ENCODE measurements at places on chromosomes 7 and 10.
A peak's percentile ranks its signal among the peaks of the same experiment; 100 is the strongest.

- no peak for DNase-seq
Observed at GRCh38 chr10:116464257-116464656, 36.6 kb downstream of the PNLIPRP3 start.

- peak; percentile 15 for DNase-seq
Observed at GRCh38 chr10:97278491-97278989, 13.9 kb downstream of the ARHGAP19 start.

DNA sequence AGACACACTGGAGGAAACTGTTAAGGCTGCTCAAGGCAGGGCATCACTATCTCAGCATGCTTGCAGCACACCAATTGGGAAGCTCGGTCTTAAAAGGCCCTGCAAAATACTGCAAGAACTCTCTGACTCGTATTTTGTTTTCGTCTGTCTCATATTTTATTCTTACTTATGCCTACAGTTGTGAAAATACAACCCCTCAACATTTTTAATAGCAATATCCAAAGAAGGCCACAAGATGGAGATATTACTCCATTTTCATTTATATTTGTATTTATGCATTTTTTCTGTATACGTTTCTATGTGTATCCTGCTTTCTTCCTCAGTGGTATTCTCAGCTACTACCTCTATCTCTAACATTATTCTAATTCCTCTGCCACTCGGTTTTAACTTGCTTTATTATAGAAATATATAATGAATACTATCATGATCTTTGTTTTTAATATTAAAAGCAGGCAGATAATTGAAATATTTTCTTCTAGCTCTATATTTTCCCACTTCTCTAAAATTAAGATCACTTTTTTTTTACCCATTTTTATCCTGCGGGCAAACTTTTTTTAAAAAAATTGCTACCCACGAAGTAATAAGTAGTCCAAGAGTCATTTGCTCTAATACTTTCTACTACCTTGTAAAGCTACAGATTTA lies 10.0 kb downstream of the DNAJC1 start:
- peak; percentile 7 for DNase-seq

DNA sequence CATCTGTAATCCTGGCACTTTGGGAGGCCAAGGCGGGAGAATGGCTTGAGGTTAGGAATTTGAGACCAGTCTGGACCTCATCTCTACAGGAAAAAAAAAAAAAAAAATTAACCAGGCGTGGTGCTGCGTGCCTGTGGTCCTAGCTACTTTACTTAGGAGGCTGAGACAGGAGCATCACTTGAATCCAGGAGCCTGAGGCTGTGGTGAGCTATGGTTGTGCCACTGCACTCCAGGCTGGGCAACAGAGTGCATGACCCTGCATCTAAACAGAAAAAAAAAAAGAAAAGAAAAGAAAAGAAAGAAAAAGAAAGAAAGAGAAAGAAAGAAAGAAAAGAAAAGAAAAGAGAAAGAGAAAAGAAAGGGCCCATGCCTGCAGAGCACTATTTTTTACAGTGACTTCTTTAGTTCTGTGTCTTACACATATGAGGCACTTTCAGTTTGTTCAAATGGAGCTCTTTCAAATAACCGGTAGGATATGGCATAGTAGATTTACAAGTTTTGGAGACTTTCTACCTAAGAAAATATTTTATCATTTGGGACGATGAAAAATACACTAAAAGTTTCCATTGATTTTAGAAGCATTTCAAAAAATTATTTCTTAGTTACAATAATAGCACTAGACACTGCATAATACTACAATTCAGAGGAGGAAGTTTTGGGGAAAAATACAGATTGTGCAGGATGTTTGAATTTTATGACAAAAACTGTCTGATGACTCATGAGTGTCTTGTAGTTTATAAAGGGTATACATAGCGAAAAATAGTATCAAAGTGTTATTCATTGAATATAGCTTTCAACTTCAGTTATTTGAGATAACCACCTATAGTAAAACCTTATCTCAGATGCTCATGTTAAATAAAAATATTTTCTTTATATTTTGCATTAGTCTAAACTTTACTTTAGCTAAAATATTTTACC lies 75.9 kb downstream of the MDFIC start:
- no peak for DNase-seq

DNA sequence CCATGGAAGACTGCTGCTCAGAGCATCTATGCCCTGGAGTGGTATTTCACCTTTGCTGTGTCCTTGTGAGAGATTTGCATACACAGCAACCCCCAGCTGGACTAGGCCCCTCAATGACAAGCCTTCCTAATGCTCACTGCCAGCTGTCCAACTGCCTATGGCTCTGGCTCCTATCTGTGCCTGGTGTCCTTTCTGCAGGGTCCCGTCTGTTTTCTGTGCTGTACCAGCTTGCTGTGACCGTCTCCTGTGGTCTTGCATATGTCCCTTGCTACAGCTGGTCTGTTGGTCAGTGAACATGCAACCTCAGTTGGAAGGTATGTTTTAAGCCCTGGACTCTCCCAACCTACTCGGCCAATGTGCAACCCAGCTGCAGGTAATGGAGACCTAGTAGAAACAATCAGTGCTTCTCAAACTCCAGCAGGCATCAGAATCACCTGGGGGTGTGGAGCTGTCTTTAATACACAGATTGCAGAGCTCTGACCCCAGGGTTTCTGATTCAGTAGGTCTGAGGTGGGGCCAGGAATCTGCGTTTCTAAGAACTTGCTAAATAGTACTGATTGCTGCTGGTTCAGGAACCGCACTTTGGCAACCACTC lies 306.4 kb upstream of the ZNF32 start:
- no peak for DNase-seq

- DNase-seq = no peak
Observed at GRCh38 chr7:37342688-37343471, 105.8 kb downstream of the ELMO1 start.

DNA sequence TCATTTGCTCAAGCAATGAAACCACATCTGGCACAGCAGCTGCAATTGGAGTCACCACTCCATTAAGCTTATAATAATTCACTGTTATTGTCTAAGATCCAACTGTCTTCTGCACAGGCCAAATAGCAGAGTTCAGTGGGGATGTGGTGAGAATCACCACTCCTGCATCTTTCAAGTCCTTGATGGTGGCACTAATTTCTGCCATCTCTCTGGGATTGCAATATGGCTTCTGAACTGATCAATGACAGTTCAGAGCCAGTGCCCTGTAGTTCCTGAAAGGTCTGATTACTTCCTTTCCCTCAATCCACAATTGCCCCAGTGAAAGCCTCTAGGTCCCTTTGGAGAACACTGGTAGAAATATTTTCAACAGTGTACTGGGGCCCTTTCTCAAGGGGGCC lies 6.4 kb downstream of the IGFBP1 start:
- no peak for DNase-seq

DNA sequence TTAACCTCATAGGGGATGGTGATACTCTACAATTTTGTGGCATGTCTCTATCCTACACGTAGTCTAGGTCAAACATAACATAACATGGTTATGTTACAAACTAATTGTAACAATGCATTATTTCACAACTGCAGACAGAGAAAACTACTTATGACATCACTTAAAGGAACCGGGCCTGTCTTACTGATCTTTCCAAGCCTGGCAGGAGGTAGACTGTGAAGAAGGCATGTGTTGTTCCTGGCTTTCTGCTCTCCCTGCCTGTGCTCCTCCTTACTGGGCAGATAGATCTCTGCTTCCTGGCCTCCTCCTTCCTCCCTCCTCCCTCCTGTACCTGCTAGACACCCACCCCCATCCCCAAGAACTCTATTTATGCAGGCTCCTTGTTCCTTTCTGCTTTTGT lies 5.4 kb downstream of the CACNB2 start:
- no peak for DNase-seq

DNA sequence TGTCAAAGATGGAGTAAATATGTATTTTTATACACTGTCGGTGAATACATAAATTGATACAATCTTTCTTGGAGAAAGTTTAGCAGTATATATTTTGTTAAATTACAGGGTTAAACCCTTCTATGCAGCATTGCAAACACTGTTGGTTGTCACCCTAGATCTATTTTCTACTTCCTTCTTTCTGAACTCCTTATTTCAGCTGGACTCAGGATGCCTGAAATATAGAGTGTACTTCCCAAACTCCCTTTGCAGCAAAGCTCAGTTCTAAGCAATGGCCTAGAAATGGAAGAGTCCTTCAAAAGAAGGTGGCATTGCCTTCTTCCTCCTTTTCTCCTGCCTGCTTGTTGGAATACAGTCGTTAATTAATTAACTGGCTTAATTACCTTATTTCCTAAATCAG lies 20.6 kb downstream of the CUBN start:
- no peak for DNase-seq

DNA sequence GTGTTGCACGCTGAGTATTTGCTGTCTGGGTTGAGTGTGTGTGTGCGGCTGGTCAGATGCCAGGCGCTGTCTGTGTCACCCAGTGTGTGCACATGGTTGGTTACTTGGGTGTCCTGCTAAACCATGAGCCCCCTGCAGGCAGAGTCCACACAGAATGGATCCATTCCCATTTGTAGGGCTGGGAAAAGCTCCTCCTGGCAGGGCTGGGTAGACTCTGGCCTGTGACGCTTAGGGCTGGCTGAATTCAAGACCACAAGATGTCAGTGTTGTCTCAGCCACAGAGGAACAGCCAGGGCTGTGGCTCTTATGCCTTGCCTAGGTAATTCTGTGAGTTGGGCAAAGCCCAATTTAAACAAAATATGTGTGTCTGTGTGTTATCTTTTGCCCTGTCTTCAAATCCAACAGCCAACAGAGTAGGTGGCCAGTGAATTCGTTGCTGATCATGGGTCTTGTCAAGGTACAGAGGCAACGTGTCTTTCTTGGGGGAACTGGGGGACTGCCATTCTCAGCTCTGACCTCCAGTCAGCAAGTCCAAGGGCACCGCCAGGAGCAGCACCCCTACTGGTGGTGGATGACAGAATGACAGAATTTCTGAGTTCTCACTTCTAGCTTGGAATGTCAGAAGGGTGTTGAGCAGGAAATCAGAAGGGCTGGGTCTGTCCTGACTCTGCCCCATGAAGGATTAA lies 285.1 kb downstream of the CCSER2 start:
- peak; percentile 56 for DNase-seq

GRCh38 chr7:129188892-129189660 lies 643 bp downstream of the SMO start:
- DNase-seq = no peak

- DNase-seq = no peak
Observed at GRCh38 chr7:146499970-146500369, 383.4 kb downstream of the CNTNAP2 start.

DNA sequence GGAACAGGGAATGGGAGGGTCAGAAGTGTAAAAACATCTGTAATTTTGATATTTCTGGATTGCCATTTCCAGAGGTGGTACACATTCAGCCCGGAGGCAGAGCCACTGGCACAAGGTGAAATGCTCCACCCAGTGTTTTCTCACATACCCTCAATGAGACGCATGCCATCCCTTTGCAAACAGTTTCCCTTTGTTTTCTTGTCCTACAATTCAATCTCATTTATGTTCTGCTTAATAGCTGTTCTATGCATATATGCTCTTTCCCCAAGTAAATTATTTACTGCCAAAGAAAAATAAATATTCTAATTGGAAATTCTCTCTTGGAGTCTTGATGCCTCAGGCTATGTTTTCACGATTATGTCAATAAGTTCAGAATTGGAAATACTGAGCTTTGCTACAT lies 369.7 kb upstream of the AKR1E2 start:
- DNase-seq = no peak

DNA sequence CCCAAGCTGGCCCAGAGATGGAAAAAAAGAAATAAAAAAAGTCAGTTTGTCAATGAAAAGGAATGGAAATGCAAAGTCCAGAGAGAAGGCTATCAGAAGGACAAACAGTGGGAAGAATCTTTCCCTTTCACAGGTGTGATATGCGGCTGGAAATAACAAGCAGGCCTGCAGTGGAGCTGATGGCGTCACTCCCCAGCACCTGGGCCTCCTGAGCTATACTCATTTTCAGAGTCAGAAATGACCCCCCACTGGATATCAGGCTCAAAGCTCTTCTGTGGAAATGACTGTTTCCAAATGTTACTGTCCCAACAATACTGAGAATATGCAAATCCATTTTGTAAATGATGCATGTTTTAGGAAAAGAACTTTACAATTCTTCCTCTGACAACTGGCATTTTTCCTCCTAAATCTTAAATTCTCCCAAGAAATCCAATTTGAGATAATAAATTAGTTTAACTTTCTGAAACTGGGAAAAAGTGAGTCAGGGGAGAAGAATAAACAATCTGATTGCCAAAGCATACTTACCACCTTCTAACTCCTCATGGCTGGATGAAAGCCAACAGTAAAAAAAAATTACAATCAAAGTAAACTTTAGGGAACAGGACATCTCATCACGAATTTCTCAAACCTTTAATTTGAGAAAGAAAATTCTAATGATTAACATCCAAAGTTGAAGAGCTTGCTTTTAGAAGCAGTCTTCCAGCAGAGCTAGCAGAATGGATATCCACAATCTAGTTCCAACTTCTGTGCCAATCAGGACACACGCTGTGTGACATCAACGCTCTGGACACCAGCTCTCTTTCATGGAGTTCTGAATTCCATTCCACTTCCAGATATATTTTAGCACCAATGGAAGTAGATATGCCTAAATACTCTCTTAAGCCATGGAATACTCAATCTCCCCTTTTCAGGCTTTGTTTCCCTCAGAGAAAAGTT lies 5.3 kb upstream of the CUZD1 start:
- DNase-seq = no peak

- no peak for DNase-seq
Observed at GRCh38 chr7:129557686-129558481, 53.6 kb upstream of the NRF1 start.

DNA sequence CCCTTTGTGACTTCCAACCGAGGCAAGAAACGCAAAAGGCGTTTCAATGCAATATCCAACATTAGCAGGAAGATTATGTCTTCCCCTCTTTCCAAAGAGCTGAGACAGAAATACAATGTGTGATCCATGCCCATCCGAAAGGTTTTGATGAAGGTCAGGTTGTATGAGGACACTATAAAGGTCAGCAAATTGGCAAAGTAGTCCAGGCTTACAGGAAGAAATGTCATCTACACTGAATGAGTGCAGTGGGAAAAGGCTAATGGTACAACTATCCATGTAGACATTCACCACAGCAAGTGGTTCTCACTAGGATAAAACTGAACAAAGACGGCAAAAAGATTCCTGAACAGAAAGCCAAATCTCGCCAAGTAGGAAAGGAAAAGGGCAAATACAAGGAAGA lies 27.8 kb upstream of the DNA2 start:
- no peak for DNase-seq

DNA sequence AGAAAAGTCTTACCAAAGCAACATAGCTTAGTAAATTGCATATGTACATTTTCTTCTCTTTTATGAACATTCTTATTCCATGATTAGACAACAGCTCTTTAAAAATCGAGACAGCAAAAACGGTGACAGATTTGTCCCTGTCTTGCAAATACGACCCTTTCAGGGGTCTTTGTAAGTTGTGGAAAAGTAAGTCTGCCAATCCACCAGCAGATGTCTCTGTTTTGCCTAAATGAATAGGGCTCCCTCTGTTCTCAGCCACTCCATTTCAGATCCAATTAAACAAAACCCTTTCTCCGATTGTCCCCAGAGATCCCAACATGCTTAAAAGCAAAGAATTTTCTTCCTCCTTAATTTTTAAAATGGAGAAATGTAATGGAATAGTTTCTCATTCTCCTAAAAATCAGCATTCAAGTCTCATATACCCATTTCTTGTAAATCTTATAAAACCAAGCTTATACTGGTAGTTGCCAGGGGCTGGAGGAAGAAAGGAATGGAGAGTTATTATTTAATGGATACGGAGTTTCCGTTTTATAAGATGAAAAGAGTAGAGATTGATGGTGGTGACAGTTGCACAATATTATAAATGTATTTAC lies 61.0 kb upstream of the NFE2L3 start:
- peak; percentile 49 for DNase-seq

- no peak for DNase-seq
Observed at GRCh38 chr7:50287129-50287528, 17.4 kb upstream of the IKZF1 start.
